SIG-M5 (cell line): ENCODE measurements at places on chromosomes 2 and 18.

DNA sequence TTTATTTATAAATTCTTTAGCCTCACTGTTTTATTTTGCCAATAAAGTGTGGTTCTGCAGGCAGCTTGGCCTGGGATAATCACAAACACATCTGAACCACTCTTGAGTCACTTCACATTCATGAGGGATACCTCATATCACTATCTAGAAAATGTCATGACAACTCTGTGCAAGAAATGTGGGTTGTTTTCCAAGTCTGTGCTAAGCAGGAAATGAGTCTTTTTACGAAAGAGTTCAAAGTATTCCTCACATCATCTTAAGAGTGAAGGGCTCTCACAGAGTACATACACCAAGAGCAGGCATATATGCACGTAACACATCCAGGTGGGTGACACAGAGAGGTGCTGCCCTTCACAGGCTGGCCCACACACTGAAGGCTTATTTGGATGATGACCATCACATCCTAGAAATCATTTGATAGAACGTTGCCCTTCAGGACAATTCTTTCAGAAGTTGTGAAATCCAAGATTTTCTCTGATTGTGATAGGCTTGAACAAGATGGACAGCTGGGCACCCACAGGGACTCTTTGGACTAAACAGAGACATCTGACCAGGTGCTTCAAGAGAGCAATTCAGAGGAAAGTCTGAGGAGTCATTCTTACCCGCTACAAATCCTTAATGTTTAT, 811.1 kb upstream of the LRATD1 start:
- no peak for DNase-seq

- DNase-seq, result no peak
Measured at GRCh38 chr2:229445019-229445418, 173.9 kb upstream of the PID1 start.

GRCh38 chr2:38441346-38441745, 64.3 kb upstream of the ATL2 start:
- DNase-seq, result no peak

DNA sequence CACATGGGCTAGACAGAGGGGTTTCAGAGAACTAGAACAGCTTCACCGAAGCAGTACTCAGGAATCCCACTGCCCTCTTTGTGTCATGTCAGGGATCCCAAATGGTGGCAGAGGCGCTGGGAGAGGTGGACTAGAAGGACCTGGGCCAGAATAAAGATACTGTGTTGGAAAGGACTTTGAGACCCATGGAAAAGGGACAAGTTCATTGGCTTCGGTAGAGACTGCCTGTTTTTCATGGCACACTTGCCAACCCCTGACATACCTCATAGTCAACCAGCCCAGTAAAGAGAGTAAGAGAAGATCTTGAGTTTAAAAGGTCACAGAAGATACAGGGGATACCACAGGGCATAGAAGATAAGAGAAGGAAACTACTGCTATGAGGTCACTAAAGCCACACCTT, 381.0 kb downstream of the RIT2 start:
- DNase-seq, result no peak

DNA sequence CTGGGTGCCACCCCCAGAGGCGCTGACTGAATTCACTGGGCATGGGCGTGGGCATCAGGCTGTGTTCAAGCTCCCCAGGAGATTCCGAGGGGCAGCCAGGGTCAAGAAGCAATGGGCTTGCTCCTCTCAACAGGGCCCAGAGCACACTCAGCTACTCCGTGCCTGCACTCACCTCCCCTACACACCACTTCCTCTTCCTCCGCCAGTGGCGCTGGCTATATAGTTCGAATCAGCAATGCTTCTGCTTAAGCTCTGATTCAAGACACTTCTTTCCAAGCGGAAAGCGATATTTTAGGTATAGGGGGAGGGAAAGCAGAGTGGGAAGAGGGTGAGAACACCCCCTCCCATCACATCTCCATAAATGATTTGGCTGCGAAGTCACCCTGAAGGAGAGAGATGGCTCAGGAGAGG, 42.1 kb downstream of the CRACDL start:
- DNase-seq, result no peak

DNA sequence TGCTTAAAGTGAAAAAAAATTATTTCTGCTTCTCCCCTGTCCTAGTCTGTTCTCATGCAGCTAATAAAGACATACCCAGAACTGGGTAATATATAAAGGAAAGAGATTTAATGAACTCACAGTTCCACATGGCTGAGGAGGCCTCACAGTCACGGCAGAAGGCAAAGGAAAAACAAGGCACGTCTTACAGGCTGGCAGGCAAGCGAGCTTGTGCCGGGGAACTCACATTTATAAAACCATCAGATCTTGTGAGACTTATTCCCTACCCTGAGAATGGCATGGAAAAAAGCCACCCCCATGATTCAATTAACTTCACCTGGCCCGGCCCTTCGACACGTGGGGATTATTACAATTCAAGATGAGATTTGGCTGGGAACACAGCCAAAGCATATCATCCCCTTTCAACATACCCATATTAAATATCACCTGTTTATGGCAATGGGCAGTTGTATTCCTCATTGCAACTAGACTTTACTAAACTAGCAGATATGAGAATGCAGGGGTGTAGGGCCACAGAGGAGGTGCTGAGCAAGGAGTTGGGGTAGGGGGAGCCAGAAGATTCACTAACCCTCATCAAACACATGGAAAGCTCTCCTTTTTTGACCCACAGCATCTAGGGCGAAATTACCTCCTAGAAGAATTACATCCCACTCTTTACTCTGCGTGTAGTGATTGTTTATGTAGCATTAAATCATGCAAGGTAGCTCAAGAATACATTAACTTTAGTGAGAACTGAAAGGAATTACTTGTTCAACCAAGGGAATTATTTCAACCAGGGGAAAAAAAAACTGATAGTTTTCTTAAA, 183.3 kb upstream of the DOK6 start:
- DNase-seq, result no peak

- no peak for DNase-seq
Measured at GRCh38 chr2:79980816-79981215, 323.7 kb downstream of the LRRTM1 start.

DNA sequence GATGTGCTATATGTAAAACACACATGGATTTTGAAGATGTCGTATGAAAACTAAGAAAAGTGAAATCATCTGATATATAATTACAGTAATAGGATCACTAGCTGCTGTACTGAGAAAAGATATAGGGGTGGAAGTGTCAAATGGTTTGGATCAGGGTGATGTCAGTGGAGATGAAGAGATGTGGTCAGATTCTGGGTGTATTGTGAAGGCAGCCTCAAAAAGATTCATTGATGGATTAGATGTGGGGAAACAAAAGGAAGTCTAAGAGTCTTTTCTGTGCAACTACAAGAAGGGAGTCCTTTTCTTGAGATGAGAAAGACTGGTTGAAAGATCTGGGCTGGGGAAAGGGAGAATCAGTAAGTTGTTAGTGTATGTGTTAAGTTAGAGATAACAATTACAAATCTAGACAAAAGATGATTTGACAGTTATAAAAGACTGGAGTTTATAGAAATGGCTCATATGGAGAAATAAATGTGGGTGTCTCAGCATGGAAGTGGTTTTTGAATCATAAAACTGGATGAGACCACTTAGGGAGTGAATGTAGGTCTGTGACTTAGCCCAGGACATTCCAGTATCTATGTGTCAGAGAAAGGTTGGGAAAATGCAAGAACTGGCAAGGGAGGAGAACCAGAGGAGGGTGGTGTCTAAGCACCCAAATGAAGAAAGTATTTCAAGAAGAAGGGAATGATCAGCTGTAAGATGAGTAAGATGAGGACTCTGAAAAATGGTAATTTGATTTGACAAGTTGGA, 347.4 kb downstream of the PARD3B start:
- DNase-seq, result no peak

GRCh38 chr2:146295080-146295670, 1549.7 kb upstream of the ACVR2A start:
- DNase-seq, result no peak

- DNase-seq, result no peak
Measured at GRCh38 chr2:107569496-107569895, 257.2 kb upstream of the RGPD4 start.

DNA sequence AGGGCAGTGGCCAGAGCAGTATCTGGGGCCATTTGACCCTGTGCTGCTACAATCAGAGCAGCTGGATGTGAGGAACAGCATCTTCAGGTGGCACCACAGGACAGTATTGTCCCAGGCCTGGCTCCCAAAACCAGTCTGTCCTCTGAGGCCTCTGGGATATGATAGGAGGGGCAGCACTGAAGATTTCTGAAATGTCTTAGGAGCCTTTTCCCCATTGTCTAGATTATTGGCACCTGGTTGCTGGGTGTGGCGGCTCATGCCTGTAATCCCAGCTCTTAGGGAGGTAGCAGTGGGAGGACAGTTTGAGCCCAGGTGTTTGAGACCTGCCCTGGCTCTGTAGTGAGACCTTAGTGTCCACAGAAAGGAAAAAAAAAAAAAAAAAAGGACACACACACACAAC, 270.6 kb upstream of the FBXO11 start:
- no peak for DNase-seq
